ENCODE measurements at places on chromosomes 16 and 17.

DNA sequence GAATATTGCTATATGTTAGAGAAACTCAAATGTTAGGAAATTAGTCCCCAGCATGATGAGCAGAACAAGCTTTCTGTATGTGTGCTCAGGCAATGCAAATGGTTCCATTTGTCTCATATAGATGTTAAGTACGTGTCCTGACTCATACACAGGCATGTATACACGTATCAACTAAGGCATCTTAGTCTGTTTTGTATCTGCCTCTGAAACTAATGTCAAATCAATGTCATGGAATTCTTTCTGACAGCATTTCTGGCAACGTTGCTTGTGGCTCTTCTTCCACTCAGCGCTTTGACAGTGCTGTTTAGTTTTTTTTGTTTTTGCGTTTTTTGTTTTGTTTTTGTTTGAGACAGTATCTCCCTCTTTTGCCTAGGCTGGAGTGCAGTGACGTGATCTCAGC is 111.9 kb downstream of the CNTNAP4 start:
- DNase-seq, result no peak

DNA sequence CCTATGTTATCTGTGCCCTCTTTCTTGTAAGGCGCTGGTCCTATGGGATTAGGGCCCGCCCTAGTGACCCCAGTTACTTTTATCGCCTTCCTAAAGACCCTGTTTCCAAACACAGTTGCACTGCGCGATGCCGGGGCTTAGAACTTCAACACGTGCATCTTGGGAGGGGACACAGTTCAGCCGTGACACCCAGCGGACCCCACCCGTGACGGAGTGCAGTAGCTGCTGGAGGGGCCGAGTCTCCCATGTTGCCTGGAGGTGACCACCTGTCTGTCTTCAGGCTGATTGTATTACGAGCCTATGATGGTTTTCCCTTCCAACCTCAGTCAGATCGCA is 9.4 kb downstream of the BAIAP2 start:
- DNase-seq, result no peak

GRCh38 chr17:81680150-81680549 is 3.4 kb downstream of the ARL16 start:
- no peak for DNase-seq

DNA sequence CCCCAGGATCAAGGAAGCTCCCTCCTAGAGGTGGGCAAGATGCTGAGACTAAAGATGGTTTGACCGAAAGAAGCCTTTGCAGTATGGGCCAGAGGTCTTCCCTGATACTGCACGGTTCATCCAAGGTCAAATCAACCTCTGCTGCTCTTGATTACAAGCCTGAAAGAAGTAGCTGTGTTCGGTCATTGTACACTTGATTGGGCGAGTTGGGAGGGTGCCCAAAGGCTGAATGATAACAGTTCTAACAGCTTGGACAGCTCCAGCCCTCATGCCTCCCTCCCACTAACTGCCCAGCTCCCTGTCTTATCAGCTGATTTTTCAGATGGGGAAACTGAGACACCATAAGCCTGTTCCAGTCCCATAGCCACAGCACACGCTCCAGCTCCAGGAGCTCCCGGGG is 42.8 kb downstream of the ABCC12 start:
- DNase-seq, result no peak

- DNase-seq, result peak; percentile 68
Observed at GRCh38 chr17:58335779-58336455, 7.3 kb upstream of the TSPOAP1 start.

Data from activated gamma-delta T cell treated with Interleukin-2 at 50 U/mL for 16 hours (primary cell).